ENCODE measurements at places on chromosomes 4 and X.

GRCh38 chrX:68115371-68115770 is 317.9 kb downstream of the OPHN1 start:
- DNase-seq, result no peak

DNA sequence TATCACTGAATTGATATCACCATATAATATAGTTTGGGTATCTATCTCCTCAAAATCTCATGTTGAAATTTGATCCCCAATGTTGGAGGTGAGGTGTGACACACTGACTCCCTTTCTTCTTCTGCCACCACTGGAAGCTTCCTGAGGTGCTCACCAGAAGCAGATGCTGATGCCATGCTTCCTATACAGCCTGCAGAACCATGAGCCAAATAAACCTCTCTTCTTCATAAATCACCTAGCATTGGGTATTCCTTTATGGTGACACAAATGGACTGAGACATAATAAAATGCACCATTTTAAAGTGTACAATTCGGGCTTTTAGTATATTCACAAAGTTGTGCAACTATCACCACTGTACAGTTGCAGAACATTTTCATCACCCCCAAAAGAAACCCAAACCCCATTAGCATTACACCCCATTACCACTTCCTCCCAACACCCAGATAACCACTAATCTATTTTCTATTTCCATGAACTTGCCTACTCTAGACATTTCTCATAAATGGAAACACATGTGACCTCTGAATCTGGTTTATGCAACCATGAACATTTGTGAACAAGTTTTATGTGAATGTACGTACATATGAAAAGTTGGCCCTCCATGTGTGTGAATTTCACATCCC is 148.9 kb downstream of the OPHN1 start:
- DNase-seq, result no peak

DNA sequence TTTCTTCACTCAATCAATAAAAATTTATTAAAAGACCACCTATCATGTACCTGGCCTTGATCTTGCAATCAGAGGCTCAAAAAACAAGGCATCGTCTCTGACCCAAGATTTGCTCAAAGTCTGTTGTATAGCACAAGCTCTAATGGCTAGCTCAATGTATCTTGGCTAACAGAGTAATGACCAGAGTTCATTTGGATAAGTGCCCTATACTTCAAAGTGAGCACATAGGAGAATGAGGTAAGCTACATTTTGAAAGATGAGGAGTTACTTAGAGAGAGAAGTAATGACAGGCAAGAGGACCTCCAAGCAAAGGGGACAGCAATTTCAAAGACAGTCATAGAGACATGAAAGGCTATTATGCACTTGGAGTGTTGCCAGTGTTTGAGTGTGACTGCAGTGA is 22.9 kb upstream of the GABRQ start:
- no peak for DNase-seq

DNA sequence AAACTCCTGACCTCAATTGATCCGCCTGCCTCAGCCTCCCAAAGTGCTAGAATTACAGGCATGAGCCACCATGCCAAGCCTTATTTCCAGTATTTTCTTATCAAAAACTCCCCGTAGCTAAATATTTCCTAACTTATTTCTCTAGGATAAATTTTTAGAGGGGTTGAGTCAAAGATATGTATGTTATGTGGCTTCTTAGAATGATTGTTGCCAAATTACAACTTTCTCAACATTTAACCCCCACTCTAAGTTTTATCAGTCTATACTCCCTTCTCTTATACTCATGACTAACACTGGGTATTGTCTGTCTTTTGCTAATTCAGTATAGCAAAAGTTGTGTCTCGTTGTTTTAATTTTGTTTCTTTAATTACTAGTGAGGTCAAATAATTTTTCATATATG is 187.7 kb upstream of the LNX1 start:
- no peak for DNase-seq

DNA sequence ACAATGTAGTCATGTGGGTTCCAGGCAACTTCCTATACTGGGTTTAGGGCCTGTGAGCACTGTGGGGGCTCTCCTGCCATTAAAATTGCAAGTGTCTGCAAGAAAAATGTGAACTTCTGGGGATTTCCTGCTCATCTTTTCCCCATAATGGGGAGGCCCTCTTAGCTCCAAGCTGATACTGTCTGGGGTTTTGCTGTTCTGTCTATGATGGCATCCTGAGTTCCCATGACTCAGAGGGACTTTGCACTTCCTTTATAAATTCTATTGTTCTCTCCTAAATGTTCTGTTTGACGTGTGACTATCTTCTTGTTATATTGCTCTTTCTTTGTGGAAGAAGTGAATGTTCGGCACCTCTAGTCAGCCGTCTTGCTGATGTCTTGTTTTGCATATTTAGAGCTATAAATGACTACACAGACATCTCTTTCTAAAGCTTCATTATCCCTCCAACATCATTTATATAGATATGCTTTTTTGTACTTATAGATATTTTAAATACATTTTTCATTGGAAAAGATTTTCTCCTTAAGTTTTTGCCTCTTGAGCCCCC is 465.8 kb downstream of the NAF1 start:
- DNase-seq, result peak; percentile 6

GRCh38 chr4:10963241-10963640 is 278.7 kb upstream of the CLNK start:
- no peak for DNase-seq

DNA sequence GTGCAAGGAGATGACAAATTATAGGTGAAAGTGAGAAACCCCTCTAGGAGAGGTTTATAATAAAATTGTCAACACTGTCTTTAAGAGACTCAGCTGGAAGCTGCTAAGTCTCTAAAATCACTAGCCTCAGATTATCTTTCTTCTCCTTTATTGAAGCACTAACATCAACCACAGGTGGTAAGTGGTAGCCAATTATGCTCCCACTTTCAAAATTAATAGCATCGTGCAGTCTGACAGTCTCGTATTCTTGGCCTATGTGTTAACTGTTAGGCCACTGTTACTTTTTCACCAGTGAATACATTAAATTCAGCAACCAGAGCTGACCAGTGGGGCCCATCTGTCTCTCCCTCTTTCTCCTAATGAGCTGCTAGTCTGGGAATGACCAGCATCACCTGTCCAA is 674.1 kb downstream of the RAPGEF2 start:
- DNase-seq, result no peak

GRCh38 chr4:7293703-7294102 is 101.4 kb downstream of the SORCS2 start:
- DNase-seq, result no peak

GRCh38 chr4:26281881-26282280 is 38.9 kb upstream of the RBPJ start:
- DNase-seq, result no peak

GRCh38 chr4:7182616-7183015 is 9.7 kb upstream of the SORCS2 start:
- peak; percentile 57 for DNase-seq

DNA sequence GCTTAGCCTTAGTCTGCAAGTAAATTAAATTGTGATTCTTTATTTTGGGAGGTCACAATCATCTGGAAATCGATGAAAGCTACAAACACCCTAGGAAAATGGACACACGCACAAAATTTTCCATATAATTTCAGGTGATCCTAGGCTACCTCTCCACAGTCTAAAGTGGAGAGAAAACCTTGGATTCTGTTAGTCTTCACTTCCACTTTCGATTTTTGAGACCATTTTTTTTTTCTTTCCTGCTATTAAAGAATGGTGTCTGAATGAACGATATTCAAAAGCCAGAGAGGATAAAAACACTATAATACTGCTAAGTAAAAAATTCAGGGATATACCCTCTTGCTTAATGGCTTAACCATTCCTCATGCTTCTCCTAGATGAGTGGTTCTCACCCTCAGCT is 1.7 kb downstream of the FBXL5 start:
- DNase-seq, result no peak

DNA sequence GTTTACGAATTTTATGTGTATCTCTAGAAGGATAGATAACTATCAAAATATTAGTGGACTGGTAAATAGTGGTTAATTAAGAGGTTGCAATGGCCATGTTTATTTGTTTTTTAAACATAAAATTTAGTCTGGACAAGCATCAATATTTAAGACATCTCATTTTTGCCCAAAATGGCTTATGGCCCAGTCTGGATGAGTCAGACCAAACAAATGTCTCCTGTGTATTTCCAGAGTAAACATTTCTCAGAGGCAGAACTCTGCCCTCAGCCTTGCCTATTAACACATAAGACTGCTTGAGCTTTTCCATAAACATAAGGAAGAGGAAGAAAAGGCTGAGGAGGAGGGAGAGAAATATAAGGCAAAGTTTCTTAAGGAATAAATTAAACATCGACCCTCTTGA is 277.1 kb upstream of the DIAPH2 start:
- DNase-seq, result peak; percentile 27

DNA sequence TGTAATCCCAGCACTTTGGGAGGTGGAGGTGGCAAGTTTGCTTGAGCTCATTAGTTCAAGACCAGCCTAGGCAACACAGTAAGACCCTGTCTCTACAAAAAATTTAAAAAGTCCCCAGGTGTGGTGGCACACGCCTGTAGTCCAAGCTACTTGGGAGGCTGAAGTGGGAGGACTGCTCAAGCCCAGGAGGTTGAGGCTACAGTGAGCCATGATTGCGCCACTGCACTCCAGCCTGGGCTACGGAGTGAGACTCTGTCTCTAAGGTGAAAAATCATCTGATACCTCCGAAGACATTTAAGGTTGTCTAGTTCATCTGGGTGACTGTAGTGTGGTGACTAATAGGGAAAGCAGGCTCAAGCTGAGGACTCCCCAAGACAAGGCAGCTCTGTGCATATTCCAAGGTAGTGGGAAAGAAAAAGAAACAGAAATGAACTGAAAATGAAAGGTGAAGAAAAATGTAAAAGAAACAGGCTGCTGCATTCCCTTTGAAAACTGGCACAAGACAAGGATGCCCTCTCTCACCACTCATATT is 23.3 kb downstream of the FRYL start:
- peak; percentile 62 for DNase-seq

DNA sequence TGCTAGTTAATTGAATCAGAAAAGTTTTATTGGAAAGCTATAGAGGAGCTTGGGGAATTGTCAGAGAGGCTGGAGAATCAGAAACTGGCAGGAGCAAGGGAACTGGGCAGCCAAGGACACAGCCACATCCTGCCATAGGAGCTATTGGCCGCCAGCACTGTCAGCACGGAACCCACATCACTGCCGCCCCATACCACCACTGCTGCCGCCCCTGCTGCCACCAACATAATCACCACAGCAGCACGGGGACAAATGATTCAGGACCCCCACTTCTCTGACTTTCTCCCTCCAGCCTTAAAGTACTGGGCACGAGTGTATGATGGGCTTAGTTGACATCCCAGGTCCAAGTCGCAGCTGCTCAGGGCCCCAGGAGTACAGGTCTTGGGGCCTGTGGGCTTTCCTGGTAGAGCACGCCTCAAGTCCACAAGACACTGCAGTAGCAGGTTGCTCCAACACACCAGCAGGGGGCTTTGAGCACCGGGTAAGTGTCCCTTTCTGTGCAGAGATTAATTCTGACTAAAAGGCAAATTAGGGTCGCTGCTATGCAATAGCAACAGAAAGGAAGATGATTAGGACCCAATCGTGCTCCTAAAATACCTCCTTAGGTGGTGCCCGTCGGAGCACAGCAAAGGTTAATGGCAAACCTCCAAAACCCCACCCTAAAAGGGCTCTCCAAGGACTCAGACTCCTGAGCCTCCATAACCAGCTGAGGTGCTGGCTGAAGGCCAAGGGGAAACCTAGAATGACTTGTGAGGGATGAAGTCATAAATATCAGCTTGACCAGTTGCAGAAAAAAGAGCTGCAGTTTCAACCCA is 6.9 kb downstream of the PJA1 start:
- peak; percentile 88 for DNase-seq

GRCh38 chrX:54359408-54359807 is 1.6 kb upstream of the WNK3 start:
- DNase-seq, result no peak

DNA sequence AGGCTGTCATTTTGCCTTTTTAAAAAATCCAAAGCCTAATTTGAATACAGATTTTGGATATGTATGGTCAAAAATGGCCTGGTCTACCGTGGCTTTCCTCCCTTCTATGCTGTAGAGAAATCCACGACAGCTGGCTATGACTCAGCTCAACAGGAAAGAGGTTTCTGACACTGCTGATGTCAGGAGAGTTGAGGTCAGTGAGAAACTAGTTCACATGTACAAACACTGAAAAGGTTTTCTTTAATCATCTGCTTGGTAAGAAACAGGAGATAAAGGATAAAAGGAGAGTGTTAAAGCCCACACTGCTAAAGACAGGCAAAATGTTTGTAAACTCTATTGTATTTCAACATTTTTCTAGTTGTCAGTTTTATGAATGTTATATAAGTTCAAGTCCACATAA is 113.9 kb downstream of the NYX start:
- DNase-seq, result peak; percentile 68

DNA sequence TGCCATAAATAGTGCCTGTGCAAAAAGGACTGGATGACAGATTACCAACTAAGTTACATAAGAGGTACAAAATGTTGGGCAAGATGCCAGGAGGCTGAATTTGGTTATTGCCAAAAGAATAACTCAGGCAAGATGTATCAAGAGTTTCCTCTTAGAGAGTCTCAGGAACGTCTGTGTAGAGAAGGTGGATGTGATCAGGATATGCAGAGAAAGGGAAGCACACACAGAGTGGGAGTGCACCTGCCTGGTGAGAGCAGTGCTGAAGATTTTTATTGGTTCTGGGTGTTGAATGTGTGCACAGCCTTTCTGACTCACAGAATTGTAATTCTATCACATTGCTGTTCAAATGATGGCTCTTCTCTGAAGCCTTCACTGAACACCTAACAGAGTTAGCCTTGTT is 156.8 kb upstream of the HS3ST1 start:
- DNase-seq, result peak; percentile 86

- DNase-seq, result no peak
Measured at GRCh38 chr4:99875071-99875470, 19.2 kb downstream of the LAMTOR3 start.

- DNase-seq, result no peak
Measured at GRCh38 chr4:175129797-175130196, 211.6 kb downstream of the ADAM29 start.

- no peak for DNase-seq
Measured at GRCh38 chr4:121376097-121376496, 4.7 kb downstream of the QRFPR start.

DNA sequence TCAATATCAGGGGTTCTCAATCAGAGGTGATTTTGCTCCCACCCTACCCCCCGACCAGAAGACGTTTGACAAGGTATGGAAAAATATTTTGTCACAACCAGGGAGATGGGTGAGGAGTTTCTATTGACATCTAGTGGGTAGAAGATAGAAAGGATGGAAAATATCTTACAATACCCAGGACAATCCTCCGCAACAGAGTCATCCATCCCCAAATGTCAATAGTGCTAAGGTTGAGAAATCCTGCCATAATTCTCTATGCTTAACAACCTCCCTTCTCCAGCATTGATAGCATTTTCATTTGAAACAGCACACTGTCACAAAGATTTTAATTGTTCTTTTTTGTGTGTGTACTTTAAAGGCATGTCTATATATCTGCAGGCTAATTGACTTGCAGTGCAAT is 890.5 kb downstream of the PDHA2 start:
- no peak for DNase-seq

DNA sequence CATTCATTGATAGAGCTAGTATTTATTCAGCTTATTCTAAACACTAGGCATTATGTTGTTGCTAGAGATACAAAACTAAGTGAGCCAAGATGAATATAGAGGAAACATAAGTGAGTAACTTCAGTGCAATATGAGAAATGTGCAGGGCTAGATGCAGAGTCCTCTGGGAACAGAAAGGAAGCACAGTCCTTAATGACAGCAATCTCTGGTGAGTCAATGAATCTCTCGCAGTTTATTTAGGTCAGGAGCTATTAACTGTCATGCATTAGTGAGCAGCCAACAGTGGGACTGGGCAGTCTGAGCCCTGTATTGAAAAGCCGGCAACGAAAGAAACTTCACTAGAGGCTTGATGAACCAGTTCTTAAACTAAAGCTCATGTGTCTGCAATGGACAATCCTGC is 598.1 kb upstream of the MAGEB2 start:
- DNase-seq, result peak; percentile 71
